ENCODE measurements at places on chromosomes 6 and 20. TPM values are rescaled to one million over a fixed set of nuclear protein-coding genes. Genes with fewer than 3 reads are reported as not detected.

WFDC5 gene
- polyA plus RNA-seq: not detected

MYMX gene
- polyA plus RNA-seq: 0.13 TPM

DNA sequence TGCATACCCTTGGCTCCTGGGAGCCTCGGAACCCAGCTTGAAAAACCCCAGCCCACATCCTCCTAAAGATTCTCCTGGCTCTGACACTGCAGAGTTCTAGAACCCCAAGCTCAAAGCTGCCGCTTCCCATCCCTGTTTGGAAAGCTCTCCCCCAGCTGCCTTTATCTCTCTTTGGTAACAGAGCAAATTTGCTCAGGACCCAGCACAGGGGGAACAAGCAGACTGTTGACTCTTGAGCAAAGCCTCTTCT is 38.9 kb downstream of the HNF4A start:
- DNase-seq: no peak

- DNase-seq: no peak
Measured at GRCh38 chr6:15586503-15586902, 76.3 kb downstream of the DTNBP1 start.
